ENCODE measurements at places on chromosomes 1 and 21.
A peak's percentile ranks its signal among the peaks of the same experiment; 100 is the strongest.

- DNase-seq = peak; percentile 57
These were observed 63.4 kb downstream of the CD2 start for GRCh38 chr1:116817582-116818064.

GRCh38 chr1:2801046-2801445 lies 447 bp downstream of the TTC34 start:
- no peak for DNase-seq

GRCh38 chr21:41374867-41375533 lies 13.2 kb downstream of the MX2 start:
- DNase-seq = no peak

DNA sequence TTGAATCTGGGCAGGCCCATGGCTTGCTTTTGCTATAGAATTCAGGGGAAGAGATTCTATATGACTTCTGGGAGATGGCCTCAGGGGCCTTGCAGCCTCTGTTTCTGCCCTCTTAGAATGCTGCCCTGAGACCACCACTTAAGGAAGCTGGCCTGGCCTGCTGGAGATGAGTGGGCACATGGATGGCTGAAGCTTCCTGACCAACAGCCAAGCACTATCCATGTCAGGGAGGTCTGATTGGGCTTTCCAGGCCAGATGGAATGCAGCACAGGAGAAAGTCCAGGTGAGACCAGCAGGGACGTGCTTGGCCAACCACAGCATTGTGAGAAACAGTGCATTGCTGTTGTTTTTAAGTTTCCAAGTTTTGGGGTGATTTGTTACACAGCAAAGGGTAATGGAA lies 308.1 kb downstream of the PTPRU start:
- no peak for DNase-seq

DNA sequence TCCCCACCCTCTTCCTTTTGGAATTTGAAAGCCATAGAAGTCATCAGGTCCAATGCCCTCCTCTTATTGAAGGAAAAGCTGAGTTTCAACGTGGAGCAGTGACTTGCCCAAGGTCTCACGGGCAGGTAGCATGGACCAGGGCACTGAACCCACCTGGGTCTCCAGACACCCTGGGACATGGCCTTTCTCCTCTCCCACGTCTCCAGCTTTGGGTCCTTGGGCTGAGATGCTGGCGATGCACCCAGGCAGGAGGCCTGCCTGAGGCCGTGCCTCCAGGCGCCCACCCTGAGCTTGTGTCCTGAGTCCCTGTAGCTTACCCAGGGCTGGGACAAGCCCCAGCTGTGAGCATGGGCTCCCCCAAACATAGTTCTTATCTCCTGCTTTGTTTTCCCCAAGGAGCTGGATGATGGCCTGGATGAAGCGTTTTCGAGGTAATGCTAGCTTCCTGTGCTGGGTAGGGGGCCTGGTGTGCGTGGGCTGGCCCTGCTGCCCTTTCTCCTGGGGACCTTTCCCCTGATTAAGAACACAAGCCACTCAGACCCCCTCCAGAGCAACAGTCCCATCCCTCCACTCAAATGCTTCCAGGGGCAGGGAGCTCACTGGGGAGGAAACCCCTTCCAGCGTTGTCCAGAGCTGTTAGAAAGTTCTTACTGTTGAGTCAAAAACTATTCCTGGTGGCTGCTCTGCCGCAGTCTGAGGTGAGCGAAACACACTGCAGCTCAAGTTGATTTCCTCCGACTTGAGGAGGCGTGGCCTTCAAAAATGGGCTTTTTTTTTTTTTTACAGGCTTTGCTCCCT lies 21.6 kb downstream of the LDLRAP1 start:
- peak; percentile 68 for DNase-seq

DNA sequence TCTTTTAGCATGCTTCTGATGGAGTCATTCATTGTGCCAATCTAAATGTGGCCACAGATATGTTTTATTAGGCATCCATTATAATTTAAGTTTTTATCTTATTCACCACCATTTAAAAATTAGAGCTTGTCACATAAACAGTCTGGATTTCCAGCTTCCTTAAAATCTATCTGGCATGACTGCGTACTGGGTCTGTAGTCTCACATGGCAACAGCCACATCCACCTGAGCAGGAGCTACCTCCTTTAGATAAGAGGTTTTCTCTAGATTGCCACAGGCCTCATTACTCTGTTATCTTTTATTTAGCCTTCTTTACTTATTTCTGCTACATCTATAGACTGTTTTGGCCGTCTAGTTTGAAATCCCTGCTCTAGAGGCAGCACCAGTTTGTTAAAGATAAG lies 29.1 kb downstream of the B3GALT2 start:
- no peak for DNase-seq

Data from stimulated activated naive CD4-positive, alpha-beta T cell (primary cell).